HCT116 (cell line): ENCODE measurements at places on chromosomes 7 and 10. TPM values are rescaled to one million over a fixed set of nuclear protein-coding genes. Genes with fewer than 3 reads are reported as not detected.

The SUMF2 gene
- 173 TPM for total RNA-seq

The NANOS1 gene
- total RNA-seq: 1.5 TPM

- H3K27ac ChIP-seq: no peak overlapping the region
- H3K36me3 ChIP-seq: no peaks in the 10 kb centered on the region
- no peak for DNase-seq
- H3K4me3 ChIP-seq: no peak overlapping the region
Observed at GRCh38 chr7:80053124-80053523, 81.5 kb upstream of the GNAI1 start.

The AGBL3 gene
- 1.9 TPM for total RNA-seq

DNA sequence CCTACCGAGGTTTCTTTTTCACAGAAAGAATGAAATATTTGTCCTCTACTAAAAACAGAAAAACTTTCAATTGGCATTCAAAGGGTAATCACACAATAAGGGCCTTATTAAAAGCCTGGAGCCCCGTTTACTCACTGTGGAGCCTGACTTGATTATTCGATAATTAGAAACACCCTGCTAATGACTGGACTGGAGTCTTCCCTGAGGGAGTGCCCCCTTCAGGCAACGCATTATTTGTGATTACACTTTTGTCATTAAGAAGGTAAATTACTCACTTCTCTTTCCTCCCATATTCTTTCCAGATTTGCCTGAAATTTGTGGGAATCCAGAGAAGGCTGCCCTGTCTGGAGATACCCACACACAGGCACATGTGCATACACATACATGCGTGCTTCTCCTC is 444.2 kb upstream of the NPVF start:
- H3K4me3 ChIP-seq: no peak overlapping the region
- H3K4me1 ChIP-seq: no peaks in the 10 kb centered on the region
- no peak overlapping the region for H3K27ac ChIP-seq
- H3K27me3 ChIP-seq: peaks cover 37% of the 10 kb centered on the region
- DNase-seq: no peak
- no peaks in the 10 kb centered on the region for H3K36me3 ChIP-seq

The INTS15 gene
- 24.3 TPM for total RNA-seq

DNA sequence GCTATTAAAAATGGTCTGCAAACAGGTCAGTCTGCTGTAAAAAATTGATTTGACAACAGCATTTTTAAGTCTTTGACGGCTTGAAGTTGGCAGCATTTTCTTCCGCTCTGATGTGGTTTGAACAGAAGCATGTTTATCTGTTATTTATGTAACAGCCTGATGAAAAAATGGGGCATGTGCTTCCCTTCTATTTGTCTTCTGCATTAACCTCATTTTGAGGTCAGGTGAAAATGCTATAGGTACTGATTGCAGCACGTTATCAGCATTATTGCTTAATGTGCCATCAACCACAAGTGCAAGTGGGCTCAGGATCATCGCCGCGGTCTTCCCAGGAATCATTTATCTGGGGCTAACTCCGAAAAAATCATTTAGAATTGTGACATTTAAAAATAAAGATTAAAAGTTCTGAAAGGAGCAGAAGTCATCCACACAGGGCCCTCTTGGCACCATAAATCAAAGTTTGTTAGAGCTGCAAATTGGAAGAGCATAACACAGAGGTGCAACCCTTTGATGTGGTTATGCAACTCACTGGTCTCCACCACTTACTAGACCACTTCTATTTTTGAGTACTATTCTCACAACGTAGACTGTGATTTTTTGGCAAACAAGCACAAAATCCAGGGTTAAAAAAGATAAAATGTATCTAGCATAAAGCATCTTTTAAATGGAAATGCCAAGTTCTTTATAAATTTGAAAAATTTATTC is 307.7 kb downstream of the MDFIC start:
- no peak overlapping the region for H3K4me3 ChIP-seq
- H3K27me3 ChIP-seq: no peaks in the 10 kb centered on the region
- no peaks in the 10 kb centered on the region for H3K36me3 ChIP-seq
- DNase-seq: no peak

GRCh38 chr10:5888843-5889623 is 660 bp downstream of the ANKRD16 start:
- no peaks in the 10 kb centered on the region for H3K27me3 ChIP-seq
- DNase-seq: no peak
- H3K4me3 ChIP-seq: peak overlapping the region; percentile 61
- H3K4me1 ChIP-seq: peaks cover 11% of the 10 kb centered on the region; the same call in 1 of the 2 replicates
